SJSA1 (cell line): ENCODE measurements at places on chromosomes 16 and 17.

DNA sequence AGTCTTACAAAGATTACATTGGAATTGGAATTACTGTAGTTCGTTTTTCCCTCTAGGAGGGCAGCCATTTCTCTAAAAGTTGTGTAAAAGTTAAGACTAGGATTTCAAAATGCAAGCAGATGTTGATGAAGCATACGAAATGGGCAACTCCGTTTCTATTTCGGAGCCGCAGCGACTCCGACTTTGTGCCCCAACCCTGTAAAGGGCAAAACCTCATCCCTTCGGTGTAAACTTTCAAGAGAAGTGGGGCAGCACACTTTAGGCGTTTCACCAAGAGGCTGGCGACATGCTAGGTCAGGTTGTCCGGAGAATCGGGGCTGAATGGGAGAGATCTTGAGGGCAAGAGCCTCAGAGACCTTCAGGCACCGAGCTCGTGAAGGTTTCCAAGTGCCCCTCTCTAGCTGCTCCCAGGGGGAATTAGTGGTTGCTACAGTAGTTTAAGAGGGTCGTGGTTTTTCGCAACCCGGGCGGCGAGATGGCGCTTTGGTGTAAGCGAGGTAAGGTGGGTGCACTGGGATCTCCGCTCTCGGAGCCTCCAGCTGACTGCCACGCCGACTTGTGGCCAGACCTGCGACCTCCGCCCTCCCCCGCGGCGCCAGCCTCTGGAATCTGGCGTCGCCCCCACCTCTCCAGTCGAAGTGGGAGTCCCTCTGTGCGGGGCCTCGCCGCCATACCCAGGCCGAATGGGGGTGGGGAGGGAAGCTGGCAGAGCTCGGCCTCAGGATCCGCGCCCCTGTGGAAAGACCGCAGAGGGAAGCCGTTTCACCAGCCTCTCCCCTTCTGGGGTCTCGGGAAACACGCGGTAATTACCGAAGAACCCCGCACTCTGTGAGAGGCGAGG lies 1.0 kb upstream of the HEXIM2 start:
- no peak for DNase-seq

DNA sequence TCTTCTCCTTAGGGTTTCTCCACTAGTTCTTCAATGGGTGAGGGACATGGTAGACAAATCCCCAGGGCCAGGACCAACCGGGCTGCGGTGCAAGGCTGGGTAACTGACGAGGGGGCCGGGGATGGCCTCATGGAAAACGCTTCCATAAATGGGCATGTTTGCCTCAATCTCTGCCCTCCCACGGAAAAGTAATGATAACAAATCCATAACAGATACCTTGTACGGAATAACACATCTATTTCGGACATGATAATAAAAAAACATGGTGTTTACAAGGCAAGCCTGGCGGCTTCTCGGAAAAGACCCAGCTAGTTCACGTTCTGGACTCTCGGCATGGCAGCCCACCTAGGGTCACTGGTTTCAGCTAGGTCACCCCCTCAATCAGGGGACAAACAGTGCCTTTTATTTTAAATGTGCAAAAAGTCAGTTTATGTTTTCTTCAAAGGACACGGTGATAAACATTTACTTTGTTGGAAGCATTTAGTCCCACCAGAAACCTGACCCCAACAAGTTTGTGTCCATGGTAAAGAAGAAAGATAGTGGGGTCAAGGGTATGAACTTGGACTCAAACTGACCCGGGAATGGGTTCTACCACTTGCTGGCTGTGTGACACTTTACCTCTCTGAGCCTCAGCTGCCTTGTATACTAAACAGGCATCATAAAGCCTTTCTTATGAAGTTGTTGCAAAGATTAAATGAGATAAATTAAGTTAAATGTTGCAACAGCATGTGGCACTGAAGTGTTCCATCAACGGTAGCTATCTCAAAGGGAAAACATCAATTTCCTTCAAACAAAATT lies 1.7 kb downstream of the MYH11 start:
- no peak for DNase-seq

DNA sequence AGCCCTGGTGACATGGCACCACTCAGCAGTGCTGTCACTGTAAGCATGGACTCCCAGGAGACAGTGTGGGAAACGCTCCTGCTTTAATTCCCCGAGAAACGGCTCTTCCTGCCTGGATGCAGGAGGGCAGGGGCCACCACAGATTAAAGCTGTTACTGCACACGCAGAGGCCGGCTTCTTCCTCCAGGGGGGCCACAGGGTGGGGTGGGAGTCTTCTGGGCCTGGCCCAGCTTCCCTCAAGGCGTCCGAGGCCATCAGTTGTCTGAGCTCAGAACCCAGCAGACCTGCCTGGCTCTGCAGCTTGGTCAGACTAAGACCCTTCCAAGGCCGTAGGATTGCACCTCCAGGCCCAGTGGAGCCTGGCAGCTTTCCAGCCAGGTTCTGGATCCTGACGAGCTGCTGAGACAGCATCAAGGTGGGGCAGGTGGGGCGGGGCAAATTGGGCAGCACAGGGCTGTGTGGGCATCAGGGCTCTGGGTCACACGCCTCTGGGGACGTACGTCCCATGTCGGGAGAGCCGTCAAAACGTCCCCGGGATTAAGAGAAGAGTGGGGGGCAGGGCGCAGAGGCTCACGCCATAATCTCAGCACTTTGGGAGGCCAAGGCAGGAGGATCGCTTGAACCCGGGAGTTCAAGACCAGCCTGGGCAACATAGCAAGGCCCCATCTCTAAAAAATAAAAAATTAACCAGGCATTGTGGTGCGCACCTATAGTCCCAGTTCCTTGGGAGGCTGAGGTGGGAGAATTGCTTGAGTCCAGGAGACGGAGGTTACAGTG lies 5.0 kb upstream of the CAPN15 start:
- no peak for DNase-seq

DNA sequence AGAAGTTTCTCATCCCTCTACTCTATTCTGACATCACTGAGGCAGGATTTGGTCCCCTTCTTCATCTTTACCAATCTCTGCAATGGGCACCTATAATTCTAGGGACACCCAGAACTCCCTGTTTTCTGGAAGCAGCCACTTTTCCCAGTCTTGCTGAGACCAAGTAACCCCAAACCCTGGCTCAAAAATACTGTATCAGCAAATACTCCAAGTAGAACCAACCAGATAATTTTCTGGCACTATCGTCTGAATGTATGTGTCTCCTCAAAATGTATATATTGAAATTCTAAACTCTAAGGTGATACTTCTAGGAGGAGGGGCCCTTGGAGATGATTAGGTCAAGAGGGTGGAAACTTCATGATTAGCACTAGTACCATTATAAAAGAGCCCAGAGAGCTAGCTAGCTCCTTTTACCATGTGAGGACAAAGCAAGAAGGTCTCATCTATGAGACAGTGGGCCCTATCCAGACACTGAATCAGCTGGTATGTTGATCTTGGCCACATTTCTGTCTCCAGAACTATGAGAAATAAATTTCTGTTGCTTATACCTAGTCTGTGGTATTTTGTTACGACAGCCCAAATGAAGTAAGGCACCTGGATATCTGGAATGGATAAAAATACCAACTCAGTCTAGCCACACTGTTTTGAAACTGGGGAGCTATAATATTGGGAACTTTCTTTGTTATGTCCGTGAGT lies 464.4 kb downstream of the CDH11 start:
- no peak for DNase-seq

- no peak for DNase-seq
These were observed 47.2 kb downstream of the DNAH9 start for GRCh38 chr17:11645426-11645825.

DNA sequence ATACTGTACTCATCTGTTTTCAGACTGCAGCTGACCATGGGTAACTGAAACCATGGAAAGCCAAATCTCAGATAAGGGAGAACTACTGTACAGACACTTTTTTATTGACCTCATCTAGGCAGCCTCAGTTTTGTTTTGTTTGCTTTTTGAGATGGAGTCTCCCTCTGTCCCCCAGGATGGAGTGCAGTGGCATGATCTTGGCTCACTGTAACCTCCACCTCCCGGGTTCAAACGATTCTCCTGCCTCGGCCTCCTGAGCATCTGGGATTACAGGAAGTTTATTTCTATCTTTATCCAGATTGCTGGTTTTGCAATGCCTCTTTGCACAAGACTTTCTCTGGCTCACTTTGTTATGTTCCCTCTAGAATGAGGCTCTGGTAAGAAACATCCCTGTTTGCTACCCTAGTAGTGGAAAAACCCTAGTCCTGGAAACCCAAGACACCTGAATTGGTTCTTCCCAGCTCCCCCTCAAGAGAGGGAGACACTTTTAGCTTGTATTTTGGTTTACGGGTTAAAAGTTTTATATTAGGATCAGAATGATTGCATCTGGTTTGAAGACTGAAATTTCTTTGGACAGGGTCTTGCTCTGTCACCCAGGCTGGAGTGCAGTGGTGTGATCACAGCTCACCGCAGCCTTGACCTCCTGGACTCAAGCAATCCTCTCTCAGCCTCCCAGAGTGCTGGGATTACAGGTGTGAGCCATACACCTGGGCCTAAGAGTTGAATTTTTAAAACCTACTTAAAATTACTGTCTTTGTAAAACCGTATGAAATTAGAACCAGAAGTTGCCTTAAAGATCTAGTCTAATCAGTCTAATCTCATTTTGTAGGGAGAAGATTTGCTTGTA lies 38.9 kb downstream of the ZNF207 start:
- DNase-seq, result no peak

DNA sequence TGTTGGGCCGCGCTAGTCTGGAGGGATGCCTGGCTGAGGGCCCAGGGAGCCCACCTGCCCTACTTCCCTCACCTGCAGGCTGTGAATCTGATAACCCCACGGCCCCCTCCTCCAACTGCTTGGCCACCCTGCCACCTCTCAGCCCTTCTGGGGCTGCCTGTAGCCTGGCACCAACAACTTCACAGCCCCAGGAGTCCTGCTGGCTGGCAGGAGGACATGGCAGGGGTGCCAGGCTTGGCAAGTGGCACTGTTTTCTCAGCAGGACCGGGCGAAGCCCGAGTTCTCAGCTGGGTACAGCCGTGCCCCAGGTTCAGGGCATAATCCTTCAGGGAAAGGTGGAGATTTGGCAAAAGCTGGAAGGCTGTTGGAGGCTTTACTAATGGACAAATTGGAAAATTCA lies 129.6 kb downstream of the CMIP start:
- no peak for DNase-seq

DNA sequence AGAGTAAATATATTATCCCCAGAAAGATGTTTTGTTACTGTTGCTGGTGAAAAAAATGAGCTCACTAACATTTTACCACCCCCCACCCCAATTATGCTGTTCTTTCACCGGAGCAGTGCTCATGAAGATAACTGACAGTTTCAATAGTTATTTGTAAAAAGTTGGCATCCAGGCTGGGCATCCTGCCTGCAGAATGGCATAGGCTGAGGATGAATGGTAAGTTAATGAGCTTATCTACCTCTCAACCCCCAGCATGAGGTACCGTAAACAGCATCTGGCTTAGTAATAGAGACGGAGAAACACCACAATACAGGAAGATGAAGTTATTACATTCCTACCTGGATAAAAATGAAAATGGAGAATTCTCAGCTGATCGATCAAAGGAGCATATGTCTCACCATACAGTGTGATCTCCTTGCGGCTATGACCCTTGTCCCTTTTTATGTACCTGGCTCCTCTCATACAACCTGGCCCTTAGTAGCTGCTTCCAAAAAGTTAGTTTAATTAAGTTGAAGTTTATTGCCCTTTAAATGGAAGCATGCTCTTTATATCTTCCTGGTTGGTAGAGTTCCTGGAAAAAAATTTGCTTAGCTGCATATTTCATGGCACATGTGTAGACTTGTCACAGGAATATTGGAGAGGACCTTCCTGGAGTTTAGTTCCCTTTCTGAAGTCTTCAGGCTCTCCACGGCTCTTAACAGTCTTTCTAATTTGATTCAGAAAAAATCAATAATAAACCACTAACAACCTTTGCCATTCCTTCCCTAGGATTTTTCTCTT lies 61.2 kb upstream of the MPHOSPH6 start:
- no peak for DNase-seq

DNA sequence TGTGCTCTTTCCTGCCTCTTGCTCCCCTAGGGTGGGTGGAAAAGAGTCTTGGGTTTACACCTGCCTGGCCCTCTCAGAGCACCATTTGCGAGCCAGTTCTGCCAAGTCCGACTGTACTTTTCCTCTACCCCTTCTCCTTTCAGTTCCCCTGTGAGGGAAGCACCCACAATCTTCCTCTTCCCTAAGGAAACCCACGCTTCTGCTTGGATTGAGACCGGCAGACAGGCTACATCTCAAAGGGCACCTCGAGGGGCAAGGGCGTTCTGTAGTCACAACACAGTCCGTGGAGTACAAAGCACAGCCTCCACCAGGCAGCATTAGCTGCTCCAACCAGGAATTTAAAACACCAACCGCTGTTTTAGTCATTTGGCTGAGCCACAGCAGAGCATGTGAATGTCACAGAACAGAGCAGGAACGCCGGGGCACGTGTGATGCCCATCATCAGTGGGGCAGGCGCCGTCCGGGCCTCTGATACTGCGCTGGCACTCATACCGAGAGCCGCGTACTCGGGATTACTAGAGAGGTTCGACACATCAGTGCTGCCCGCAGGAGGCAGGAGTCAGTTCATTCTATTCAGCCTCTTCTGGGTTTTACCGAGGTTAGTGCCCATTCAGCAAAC lies 13.7 kb upstream of the MNT start:
- no peak for DNase-seq

- DNase-seq, result no peak
These were observed 95.6 kb upstream of the HLF start for GRCh38 chr17:55168958-55169687.

DNA sequence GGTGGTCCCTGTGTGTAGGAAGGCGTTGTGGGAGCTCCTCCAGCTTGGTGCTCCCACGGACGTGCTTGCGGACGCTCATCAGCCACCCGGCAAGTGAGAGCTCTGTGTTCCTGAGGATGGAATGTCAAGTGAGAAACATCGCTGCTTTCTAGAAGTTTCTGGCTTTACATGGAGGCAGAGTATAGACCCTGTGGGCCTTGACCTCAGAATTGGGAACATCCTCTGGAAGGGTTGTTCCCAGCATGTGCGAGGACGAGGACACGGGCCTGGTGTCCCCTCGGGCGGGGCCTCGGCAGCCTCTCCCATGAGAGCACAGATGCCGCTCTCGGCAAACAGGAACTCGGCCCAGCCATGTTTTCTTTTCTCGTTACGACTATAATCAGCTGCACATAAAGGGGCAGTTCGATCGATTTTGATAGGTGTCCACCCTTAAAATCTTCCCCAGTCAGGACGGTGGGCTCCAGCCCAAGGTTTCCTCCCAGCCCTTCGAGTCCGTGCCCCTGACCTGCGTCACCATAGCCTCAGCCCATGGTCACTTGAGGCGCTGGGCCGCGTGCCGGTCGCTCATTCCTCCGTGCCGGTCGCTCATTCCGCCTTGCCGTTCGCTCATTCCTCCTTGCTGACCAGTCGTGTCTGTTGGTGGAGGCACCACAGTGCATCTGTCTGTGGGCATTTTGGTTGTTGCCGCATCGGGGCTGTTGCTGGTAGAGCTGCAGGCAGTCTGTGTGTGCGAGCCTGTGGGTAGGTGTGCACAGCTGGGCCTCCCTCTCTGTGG lies 91.3 kb upstream of the ZNF750 start:
- DNase-seq, result no peak
